ENCODE measurements at places on chromosomes 2 and 18.

- DNase-seq = peak; percentile 30
Measured at GRCh38 chr2:118878531-118879149, 31.2 kb upstream of the EN1 start.

- peak; percentile 34 for DNase-seq
Measured at GRCh38 chr2:172288603-172289002, 138.8 kb upstream of the ITGA6 start.

GRCh38 chr2:191303140-191304005 is 58.2 kb downstream of the MYO1B start:
- DNase-seq = no peak

DNA sequence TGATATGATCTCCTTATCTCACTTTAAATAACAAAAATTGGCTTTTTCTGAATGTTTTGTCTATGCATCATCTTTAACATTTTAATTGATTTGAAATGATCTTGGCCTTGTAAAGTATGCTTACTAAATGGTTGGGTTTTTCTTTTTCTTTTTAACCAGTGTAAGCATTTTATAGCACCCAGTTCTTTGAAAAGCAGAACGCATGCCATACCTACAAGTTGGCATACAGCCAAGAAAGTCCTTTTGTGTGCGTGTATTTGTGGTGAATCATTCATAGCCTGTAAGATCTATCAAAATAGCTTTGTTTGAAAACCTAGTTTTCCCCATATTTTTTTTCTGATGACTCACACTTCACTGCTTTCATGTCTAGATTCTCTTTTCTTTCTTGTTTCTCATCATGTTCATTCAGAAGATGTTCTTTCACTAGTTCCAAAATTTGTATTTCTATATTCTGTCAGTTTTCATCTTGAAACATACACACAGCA is 4.1 kb upstream of the VRK2 start:
- peak; percentile 75 for DNase-seq

DNA sequence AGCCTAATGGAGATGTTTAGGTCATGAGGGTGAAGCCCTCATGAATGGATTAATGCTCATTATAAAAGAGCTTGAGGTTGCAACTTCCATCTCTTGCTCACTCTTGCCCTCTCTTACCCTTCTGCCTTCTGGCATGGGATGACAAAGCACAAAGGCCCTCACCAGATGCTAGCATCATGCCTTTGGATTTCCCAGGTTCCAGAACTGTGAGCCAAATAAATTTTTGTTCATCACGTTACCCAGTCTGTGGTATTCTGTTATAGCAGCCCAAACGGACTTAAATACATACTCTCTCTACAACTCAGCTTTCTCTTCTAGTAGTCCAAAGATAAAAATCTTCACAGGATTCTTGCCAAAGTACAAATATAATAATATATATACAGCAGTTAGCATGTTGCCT is 75.8 kb downstream of the LNPK start:
- DNase-seq = peak; percentile 87

GRCh38 chr2:31140151-31140550 is 1.9 kb upstream of the GALNT14 start:
- peak; percentile 7 for DNase-seq

- DNase-seq = peak; percentile 97
Measured at GRCh38 chr2:106956879-106957278, 70.9 kb upstream of the ST6GAL2 start.

DNA sequence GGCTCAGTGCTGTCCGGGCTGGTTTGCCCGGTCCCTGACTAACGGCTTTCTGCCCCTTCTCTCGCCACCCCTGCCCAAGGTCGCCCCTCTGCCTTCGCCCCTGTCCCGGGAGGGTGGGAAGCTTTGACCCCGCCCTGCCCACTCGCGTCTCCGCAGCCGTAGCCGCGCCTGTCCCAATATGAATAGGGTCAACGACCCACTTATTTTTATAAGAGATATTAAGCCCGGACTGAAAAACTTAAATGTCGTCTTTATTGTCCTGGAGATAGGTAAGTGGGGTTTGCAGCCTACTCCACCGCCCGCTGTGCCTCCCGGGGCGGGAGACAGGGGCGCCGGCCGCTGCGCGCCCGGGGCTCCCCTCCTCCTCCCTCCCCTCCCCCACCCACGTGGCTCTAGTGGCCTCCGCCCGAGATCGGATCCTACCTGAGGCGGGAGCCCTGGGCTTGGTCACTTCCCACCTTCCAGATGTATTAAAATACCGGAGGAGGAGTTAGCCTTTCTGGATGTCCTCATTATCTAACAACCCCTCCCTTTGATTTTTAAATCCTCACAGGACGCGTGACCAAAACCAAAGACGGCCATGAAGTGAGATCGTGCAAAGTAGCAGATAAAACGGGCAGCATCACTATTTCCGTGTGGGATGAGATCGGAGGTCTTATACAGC is 633 bp downstream of the NABP1 start:
- DNase-seq = peak; percentile 56

DNA sequence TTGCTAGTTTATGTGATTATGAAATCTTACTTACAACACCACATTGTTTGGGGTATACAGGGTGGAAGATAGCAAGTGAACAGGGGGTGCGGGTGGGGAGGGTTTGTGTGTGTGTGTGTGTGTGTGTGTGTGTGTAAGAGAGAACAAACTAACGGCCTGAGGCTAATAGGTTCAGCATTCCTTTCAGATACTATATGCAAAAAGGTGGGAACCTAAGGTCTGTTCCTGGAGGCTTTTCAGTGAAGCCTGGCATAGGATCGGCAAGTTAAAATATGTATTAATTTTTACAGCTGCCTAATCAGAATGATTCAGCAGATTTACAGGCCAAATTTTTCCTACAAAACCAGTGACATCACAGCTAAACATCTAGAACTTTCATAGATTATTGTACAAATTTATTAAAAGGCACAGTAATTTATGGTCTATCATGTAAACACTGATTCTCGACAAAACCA is 7.6 kb upstream of the SPDYA start:
- peak; percentile 48 for DNase-seq

GRCh38 chr2:96163415-96163767 is 18.2 kb upstream of the DUSP2 start:
- DNase-seq = no peak

GRCh38 chr2:39216346-39217191 is 27.2 kb downstream of the CDKL4 start:
- DNase-seq = no peak

- peak; percentile 96 for DNase-seq
Measured at GRCh38 chr18:62281684-62282083, 43.4 kb upstream of the TNFRSF11A start.

GRCh38 chr2:121866789-121867188 is 111.3 kb downstream of the TSN start:
- peak; percentile 72 for DNase-seq

- DNase-seq = no peak
Measured at GRCh38 chr18:75227535-75228296, 17.1 kb downstream of the TSHZ1 start.

GRCh38 chr2:66813525-66813924 is 378.6 kb downstream of the MEIS1 start:
- DNase-seq = peak; percentile 31

DNA sequence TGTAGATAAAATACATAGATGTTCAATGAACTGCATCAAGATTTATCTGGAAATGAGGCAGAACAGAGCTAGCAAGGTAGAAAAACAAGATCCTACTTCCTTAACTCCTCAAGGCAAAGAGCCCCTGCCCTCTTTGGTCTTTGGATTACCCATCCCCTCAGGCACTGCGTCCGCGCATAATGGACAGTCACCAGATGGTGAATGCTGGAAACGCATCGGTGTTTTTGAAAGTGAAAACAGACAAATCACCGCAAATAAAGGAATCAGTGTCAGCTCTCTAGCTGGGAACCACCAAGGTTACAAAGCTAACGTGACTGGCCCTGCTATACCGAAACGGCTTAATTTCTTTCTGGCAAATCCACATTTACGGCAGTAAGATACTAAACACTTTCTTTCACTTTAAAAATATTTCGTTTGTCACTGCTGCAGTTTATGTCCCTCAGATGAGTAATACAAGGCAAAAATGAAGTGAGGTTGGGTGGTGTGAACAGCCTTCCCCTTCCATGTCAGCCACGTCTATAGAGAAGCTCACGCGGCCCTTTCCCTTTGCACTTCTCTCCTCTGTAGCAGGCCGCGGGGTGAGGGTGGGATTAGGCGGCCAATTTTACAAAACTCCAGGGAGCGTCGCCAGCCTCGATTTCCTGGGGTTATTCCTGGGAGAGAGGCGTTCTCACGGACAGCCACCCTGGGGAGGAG is 627 bp upstream of the GALR1 start:
- no peak for DNase-seq

- DNase-seq = no peak
Measured at GRCh38 chr2:186749219-186749618, 55.4 kb downstream of the FAM171B start.

DNA sequence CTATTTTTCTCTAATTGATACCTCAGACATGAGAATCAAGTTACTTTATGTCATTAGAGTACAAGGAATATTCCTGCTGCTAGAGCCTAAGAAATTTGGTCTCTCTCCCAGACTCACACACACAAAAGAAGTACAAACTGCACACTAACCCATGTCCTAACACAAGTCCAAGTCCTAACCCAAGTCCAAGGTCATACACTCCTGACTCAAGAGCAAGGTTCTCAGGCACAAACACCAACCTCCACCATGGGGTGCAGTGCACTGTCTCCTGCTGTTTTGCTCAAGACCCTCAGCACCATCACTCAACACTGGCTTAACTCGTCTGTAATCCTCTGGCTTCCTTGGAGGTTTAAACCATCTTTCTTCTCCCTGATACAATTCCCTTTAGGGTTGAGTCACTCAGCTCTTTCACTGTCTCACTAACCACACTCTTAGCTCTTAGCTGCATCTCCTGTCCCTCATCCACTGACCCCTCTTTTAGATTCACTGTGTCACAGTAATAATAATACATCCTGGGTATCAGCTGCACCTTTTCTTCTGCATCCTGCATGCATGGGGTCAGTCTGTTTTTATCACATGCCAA is 129.8 kb downstream of the BCL2L11 start:
- peak; percentile 38 for DNase-seq

DNA sequence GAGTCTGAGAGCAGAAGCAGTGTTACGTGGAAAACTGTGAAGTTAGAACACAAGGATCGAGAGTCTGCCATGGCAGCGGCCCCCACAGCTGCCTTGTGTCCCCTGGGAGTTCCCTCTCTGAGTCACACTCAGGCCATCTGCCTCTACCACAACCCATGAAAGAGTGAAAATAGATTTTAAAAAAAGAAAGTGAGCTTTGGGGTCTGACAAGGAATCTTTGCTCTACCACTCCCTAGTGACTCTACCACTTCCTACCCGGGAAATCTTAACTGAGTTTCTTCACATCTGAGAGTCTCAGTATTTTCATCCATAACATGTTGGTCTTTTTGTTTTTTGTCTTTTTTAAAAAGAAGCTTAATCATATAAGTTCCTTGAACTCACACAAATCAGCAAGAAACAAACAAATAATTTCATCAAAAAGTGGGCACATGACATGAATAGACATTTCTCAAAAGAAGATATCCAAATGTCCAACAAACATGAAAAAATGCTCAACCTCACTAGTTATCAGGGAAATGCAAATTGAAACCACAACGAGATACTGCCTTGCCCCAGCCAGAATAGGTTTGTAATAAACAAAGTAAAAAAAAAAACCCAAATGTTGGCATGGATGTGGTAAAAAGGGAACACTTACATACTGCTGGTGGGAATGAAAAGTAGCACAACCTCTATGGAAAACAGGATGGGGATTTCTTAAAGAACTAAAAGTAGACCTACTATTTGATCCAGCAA is 2.4 kb upstream of the MSGN1 start:
- peak; percentile 81 for DNase-seq

DNA sequence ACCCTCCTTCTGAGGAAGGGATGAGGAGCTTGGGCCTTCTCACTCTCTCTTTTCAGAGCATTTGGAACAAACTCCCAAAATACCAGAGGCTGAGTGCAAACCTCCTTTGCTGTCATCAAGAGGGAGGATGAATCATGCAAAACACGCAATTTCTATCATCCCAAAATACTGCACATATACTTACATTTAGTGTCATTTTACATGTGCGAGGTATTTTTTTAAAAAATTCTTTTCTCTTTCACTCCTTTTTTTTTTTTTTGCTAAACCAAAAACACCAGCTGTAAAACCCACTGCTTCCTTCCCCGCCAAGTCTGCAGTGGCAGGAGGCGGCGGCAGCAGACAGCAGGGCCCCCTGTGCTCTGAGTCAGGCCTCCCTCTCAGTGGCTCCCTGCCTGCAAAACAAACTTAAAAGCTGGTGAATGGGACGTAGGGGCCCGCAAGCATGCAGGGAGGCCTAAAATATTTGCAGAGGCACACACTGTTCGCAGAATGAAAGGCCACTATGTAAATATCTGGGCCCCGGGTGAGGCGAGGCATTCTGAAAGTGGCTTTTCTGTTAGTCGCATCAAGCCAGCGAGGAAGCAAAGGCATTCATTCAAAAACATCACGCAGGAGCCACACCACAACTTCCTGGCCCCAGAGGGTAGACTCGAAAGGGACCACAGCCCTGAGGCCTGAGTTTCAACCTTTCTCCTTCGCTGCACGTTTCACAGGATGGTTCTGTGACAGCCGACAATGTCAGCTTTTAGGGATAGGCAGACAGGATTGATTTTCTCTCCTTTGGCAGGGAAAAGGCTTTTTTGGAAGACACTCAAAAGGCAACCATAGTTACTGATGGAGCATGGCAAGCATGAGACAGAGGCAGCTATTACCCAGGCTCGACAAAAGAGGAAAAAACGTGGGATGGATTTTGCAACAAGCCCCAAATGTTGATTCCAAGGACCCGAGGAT is 73.4 kb downstream of the ACTR2 start:
- DNase-seq = peak; percentile 93

- DNase-seq = peak; percentile 7
Measured at GRCh38 chr2:18752022-18752493, 162.7 kb upstream of the NT5C1B start.

GRCh38 chr2:233354971-233355574 is 779 bp downstream of the DGKD start:
- DNase-seq = peak; percentile 48

GRCh38 chr2:223418131-223418530 is 184.0 kb downstream of the SCG2 start:
- no peak for DNase-seq

DNA sequence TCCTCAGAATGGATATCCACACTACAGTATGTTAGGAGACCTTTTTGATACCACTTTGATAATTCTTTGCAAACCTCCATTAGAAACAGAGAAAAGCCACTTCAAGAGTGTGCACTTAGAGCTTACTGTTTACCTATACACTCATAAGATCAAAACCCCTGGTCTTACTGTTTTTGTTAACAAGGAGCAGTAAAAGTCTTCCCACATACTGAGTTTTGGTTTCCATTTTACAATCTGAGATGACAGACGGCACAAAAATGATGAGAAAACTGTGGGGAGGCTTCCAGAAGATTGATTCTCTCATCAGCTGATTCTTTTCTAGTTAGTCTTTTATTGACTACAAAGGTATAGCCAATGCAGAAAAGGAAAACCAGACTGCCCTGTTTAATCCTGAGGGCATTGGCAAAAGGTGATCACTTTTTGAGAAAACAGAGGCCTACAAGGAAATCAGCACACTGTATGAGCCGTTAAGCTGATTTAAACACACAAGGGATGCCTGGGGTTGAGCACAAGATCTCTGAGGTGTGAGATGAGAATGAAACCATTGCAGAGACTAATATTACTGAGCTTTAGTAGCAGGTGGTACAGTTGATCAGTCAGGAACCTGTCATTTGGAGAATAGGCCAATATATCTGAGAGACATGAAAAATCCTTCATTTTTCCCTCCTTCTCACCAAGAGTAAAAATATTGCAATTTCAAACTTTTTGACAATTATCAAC is 368.6 kb downstream of the GRB14 start:
- DNase-seq = no peak

Data from GM23248 (cell line).